ENCODE measurements at places on chromosomes 11 and 22.

DNA sequence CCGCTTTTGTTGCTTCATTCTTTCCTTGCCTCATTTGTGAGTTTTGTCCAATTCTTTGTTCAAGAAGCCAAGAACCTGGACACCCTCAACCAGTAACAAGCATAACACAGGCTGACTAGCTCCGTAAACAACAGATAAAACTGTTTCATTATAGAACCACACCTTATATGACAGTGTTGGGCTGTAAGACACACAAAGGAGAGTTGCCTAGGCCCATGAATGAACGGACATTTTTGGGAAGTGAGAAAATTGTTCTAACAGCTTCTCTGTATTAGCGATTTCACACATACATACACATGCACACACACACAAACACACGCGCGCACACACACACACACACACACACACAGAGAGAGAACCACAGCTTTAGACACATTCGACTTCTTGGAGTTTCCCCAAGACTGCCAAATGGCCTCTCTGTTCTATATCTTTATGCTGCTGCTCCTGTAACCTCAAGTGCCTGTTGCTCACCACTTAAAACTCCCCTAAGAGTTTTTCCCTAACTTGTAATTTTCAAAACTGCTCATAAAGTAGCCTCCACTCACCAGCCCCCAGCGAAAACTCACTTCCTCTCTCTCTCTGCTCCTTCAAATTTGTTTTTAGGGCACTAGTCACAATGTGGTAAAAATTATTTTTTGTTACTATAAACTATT, 35.9 kb downstream of the CTSC start:
- no peak for DNase-seq

- no peak for DNase-seq
Observed at GRCh38 chr11:35030716-35031213, 108.2 kb upstream of the CD44 start.

- DNase-seq, result no peak
Observed at GRCh38 chr11:83220260-83220659, 26.7 kb downstream of the ANKRD42 start.

DNA sequence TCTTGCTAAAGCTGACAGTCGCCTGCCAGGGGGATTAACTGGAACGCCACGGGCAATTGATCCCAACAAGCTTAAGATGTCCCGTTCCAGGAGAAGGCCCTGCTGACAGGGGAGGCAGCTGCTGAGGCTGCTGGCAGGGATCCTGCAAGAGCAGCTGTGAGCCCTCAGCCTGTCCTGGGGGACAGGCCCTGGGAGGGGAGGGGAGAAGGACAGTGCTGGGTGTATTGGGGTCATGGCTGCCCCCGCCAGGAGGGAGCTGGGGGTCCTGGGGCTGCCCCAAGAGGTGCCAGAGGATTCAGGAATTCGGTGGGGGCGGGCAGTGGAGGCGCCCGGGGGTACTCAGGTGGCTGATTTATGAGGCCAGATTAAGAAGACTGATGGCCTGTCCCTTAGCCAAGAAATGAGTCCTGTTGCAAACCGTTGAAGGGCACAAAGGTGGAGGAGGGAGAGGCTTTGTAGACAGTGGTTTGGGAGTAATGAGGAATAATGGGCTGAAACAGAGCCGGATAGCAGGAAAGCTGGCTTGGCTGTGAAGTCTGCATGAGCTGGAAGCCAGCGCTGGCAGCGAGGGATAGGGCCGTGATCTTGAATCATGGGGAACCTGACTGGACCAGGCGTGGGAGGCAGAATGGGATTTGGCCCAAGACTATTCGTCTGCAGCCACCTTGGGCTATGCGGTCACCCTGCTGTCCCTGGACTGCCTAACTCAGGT, 133.5 kb downstream of the CACNA1I start:
- no peak for DNase-seq

DNA sequence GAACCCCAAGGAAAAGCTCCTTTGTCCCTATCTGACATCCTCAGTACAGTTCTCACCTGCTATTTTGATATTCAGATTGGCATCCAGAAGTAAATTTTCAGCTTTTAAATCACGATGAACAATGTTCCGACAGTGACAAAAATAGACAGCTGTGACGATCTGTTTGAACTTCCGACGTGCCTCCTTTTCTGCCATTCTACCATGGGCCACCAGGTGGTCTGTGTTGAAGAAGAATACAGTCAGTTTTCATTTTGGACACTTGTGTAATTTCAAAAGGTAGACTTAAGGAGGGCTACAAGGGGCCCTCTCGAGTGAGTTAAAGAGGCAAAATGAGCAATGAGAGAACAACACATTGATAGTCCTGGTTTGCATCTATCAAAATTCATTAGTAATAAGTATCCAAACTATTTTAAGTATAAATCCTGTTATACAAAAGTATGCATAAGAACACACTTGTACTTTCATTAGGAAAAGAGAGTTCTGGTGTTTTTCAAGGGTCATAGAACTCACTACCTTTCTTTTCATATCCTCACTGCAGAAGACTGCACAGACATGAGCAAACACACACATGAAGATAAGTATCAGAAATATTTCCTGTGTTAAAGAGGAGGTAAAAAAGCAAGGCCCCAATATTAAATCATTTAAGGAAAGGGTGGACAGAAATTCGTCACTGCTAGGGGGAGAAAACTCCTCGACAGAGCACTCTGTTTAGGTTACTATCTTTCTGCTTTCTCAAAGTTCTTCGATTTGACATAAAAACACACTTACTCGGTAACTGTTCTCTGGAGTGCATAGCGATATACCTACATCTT, 89.9 kb upstream of the APOA1 start:
- no peak for DNase-seq

DNA sequence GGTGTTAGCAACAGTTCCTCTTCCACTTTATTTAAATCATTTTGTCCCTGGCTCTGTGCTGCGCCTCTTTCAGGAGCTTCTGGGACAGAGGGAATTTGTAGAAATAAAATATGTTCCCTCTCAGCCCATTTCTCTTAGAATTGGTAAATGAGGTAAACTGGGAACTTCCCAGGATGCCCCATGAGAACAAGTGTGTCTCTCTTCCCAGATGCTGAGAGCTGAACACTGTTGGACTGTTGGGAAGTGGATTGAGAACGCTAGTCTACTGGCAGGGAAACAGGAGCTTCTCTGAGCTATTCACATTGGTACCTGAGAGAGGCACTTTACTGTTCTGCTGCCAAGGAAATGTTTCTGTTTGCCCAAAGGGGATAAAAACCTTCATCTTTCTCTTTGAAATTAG, 4.0 kb downstream of the CRY2 start:
- no peak for DNase-seq

DNA sequence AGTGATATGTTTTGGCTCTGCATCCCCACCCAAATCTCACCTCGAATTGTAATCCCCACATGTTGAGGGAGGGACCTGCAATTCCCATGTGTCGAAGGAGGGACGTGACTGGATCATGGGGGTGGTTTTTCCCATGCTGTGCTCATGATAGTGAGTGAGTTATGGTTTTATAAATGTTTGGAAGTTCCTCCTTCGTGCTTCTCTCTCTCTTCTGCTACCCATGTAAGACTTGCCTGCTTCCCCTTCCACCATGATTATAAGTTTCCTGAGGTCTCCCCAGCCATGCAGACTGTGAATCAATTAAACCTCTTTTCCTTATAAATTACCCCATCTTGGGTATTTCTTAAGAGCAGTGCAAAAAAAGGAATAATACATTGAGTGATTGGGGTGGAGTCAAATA, 7.3 kb upstream of the CEP295 start:
- DNase-seq, result no peak

- no peak for DNase-seq
Observed at GRCh38 chr11:30580573-30580972, 5.6 kb downstream of the MPPED2 start.

DNA sequence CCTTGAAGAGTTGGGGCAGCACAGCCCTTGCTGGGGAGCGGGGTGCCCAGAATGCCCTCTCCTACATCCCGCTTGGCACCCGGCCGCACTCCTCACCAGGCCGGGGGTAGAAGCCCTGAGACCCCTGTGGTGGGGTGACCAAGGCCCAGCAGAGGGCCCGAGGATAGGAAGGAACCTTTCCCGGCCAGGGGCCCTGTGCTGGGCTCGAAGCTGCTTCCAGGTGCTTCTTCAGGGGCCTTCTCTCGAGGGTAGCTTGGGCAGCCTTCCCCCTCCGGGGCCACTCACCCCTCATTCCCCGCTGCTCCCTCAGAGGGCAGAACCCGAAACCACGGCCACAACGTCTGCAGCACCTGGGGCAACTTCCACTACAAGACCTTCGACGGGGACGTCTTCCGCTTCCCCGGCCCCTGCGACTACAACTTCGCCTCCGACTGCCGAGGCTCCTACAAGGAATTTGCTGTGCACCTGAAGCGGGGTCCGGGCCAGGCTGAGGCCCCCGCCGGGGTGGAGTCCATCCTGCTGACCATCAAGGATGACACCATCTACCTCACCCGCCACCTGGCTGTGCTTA, 752 bp downstream of the MUC2 start:
- DNase-seq, result no peak

DNA sequence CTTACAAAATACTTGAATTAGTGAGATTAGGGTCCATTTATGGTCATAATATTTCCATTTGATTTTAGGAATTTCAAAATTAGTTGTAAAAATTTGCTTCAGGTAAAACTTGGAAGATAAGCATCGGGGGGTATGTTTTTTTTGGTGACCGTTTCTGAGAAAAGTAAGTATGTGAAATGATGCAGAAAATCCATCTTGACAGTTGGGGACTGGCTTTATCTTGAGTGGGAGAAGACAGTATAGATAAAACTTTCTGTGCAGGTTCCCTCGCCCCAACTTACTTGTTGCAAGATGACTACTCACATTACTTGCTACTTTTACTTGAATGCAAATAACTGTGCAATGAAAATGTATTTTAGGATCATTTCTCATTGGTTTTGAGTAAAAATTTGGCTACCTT, 49.5 kb downstream of the DNAJC24 start:
- DNase-seq, result no peak

DNA sequence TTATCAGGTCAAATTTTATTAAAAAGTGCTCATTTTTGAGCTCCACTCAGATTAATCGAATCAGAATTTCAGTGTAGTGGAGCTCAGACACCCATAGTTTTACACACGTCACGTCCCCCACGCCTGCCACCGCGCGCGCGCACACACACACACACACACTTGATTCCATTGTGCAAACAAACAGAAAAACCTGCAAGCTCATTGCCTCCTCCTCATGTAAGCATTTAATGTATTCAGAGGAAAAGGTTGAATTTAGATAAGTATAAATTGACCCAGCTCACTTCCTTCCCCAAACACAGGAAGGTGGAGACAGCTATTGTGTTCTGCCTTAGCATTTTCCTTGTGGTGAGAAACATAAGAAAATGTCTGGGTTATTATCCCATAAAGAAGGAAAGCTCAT, 336.7 kb downstream of the LUZP2 start:
- DNase-seq, result no peak

DNA sequence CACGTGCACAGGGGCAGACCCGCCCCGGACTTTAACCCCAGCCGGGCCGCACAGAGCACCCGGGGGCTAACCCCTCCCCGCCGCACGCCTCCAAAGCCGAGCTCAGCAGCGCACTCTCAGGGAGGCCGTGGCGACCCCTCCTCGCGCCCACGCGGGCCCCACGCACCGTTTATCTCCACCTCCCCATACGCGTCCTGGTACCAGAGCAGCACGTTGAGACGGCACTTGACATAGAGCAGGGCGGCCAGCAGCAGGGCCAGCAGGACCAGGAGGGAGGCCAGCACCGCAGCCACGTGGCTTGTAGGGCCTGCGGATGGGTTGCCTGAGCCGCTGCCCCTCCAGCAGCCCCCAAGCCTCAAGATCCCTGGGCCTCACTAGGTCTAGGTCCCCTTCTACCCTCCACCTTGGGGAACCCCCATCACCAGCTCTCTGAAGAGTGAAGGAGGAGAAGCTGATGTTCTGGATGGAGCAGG, 7.1 kb downstream of the SIGIRR start:
- no peak for DNase-seq

GRCh38 chr11:132137289-132137980, 767.0 kb downstream of the NTM start:
- no peak for DNase-seq

DNA sequence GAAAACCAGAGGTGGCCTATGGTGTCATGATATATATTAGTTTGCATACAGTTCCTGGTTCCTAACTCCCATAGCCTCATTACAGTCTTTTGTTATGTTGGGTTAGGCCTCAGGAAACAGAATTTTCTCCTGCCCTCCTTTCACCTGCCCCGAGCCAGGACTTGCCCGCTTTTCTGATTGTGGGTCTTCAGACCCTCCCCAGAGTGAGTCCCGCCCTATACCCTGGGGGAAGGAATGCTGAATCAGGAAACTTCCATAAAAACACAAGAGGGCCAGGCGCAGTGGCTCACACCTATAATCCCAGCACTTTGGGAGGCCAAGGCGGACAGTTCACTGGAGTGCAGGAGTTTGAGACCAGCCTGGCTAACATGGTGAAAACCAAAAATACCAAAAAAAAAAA, 70.9 kb downstream of the SLC35F2 start:
- no peak for DNase-seq

GRCh38 chr11:83002053-83002452, 69.6 kb downstream of the RAB30 start:
- DNase-seq, result no peak

DNA sequence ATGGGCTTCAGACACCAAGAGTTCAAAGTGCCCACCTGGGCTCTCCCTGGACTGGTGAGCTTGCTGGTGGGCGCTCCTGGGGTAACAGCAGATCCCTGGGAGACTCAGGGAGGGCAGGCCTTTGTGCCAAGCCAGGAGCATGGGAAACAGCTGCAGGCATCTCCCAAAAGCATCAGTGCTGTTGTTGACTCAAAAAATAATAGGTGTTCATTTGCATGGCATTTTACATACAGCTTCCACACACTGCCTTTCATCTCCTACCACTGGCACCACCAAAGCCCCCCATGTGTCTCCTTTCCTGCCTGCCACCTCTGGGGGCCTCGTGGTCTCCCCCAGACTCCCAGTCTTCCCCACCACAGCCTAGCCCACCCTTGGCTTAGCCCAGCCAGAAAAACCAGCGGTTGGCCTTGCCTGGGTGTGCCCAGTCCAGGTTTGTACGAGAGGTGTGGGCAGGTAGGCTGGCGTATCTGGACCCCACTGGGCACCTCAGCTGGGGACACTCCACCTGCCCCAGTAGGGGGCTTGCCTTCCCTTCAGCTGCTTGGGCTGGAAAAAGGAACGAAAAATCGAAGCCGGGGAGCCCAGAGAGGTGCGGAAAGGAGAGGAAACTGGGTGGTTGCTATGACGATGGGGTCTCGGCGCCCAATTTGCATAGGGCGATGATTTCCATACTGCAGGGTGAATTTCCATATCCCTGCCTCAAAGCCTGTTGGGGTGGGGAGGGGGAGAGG, 15.0 kb downstream of the POU2F3 start:
- DNase-seq, result no peak

GRCh38 chr11:65917434-65918210, 1.2 kb downstream of the C11orf68 start:
- no peak for DNase-seq

- no peak for DNase-seq
Observed at GRCh38 chr11:60769811-60770210, 13.1 kb downstream of the MS4A15 start.
